ENCODE measurements at places on chromosomes 5 and 9. TPM values are rescaled to one million over a fixed set of nuclear protein-coding genes. Genes with fewer than 3 reads are reported as not detected.

DNA sequence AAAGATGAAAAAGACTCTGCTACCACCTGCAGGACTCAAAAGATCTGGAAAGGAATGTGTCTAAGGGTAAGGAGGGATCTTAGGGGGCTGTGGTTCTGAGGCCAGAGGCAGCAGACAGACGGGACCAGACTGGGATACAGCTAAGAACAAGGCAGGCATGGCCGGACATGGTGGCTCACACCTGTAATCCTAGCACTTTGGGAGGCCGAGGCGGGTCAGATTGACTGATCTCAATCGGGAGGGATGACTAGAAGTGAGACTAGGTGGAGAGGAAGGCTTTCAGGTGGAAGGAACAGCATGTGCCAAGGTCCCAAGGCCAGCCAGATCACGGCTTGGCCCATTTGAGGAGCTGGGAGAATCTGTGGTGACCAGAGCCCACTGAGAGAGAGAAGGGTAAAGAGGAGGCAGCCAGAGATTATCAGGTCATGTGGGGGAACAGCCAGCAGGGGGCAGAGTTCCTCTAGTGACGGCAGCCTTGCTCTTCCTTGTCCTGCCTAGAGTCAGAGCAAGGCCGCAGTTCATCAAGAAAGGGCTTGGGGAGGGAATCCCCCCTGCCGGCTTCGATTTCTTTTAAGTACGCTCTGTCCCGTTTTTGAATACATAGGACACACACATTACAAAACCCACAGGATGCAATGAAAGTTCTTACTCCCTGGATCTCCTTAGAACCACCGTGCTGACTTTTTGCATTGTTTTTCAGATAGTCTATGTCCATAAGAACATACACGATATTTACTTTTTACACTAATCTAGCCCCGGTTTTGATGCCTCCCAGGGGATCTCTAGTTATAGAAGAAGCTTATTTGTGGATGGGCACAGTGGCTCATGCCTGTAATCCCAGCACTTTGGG is 2.6 kb upstream of the OLFML2A start:
- no peak overlapping the region for H3K27ac ChIP-seq
- DNase-seq: peak; percentile 86
- H3K36me3 ChIP-seq: no peaks in the 10 kb centered on the region
- peaks cover 64% of the 10 kb centered on the region for H3K4me1 ChIP-seq
- H3K4me3 ChIP-seq: no peak overlapping the region

- H3K4me3 ChIP-seq: no peak overlapping the region
- H3K27me3 ChIP-seq: no peaks in the 10 kb centered on the region
- H3K36me3 ChIP-seq: no peaks in the 10 kb centered on the region
- H3K27ac ChIP-seq: peak overlapping the region; percentile 59
Measured at GRCh38 chr5:68253624-68254585, 38.3 kb downstream of the PIK3R1 start.

- H3K4me1 ChIP-seq: no peaks in the 10 kb centered on the region
- no peak for DNase-seq
- no peak overlapping the region for H3K4me3 ChIP-seq
- no peaks in the 10 kb centered on the region for H3K36me3 ChIP-seq
Measured at GRCh38 chr5:96838201-96839070, 30.7 kb upstream of the ERAP1 start.

GRCh38 chr5:133489632-133490031 is 122.7 kb downstream of the FSTL4 start:
- DNase-seq: no peak
- H3K27me3 ChIP-seq: no peaks in the 10 kb centered on the region
- no peak overlapping the region for H3K27ac ChIP-seq
- H3K4me3 ChIP-seq: no peak overlapping the region
- no peaks in the 10 kb centered on the region for H3K4me1 ChIP-seq

- peaks cover 6% of the 10 kb centered on the region for H3K4me1 ChIP-seq
- no peak overlapping the region for H3K4me3 ChIP-seq
- H3K27ac ChIP-seq: peak overlapping the region; percentile 70
- H3K36me3 ChIP-seq: no peaks in the 10 kb centered on the region
Measured at GRCh38 chr5:178312880-178313282, 80.3 kb upstream of the PHYKPL start.

DNA sequence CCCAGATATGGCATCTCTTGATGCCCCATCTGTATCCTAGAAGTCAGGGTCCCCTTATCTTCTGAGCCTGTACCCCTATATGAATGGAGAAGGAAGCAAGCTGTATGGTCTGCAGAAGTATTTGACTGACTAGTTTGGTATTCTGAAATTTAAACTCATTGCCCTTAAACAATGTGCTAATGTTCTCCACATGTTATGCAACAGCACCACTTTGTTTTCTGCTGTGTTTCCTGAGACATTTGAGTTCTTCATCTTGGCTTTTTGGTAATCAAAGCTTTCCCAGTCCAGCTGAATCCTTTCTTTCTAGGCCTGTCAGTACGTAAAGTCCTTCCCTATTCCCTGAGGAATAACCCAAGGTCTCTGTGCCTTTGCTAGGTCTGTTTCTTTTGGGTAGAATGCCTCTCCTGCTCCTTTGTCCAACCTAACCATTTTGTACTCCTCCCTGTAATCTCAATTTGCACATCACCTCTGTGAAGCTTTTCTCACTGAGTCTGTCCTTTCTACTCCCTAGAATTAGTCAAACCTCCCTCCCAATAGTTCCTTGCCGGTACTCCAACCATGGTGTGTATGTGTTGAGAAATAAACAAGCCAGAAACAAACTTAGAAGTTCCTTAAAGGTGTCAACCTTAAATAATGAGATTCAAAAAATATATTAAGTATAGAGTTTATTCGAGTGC is 72.1 kb upstream of the HSPB3 start:
- no peaks in the 10 kb centered on the region for H3K36me3 ChIP-seq
- H3K4me1 ChIP-seq: no peaks in the 10 kb centered on the region
- no peaks in the 10 kb centered on the region for H3K27me3 ChIP-seq
- no peak overlapping the region for H3K27ac ChIP-seq

DNA sequence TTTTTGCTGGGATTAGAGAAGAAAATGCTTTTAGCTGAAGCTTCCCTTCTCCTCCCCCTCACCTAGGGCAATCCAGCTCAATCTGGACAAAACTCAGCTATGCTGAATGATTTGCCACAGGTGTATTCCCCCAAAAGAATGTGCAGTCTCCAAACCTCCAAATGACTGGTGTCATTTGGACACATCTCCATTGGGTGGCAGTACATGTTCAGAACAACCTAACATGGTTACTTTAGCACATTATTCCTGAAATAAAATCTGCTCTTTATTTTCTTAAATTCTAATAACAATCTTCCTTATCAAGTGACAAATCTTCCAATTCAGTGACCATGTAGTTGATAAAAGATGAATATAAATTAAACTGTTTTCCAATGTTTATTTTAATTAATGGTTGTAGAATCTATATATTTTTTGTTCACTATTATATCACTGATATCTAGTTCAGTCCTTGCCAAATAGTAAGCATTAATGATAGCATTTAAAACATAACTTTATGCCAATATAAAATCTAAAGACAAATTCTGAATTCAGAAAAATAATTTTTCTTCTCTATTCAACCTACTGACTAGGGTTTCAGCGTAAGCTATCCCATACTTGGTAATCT is 61.3 kb upstream of the MOCS2 start:
- H3K4me3 ChIP-seq: no peak overlapping the region
- H3K36me3 ChIP-seq: no peaks in the 10 kb centered on the region
- no peak for DNase-seq
- H3K4me1 ChIP-seq: no peaks in the 10 kb centered on the region

- peaks cover 45% of the 10 kb centered on the region for H3K4me1 ChIP-seq
- no peaks in the 10 kb centered on the region for H3K27me3 ChIP-seq
- no peak for DNase-seq
- H3K27ac ChIP-seq: no peak overlapping the region
Measured at GRCh38 chr5:60540856-60541805, 158.8 kb downstream of the DEPDC1B start.

- DNase-seq: no peak
- H3K27ac ChIP-seq: no peak overlapping the region
- H3K27me3 ChIP-seq: no peaks in the 10 kb centered on the region
Measured at GRCh38 chr5:60195083-60195482, 301.6 kb upstream of the PDE4D start.

DNA sequence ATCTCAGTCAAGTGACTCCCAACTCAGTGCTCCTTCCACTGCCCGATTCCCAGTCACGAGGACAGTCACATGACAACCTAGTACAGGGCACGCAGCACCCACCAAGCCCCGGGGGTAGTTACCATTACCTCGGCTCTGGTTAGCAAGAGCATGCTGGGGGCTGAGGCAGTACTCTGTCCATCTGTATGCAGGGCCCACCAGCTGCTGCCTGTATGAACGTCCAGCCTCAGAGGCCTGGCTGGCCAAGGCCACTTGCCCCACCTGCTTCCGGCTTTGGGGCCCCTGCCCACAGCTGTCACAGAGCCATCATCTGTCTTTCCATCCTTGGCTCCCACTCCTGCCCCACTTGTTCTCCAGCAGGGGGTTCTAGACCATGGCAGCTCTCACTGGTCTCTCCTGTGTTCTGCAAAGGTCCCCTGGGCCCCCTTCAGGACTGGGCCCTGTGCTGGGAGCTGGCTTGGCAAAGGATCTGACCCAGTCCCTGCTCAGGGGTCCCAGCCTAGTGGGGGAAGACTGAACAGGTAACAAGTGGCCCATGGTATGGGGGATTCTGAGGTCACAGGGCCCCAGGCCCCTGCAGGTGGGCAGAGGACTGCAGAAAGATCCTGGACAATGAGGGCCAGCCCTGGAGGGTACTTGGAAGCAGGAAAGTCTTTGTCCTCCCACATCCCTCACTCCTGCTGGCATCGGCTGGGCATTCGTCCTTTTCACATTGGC is 3.3 kb downstream of the RPL35 start:
- peaks cover 30% of the 10 kb centered on the region for H3K4me1 ChIP-seq
- H3K27me3 ChIP-seq: no peaks in the 10 kb centered on the region
- peaks cover 49% of the 10 kb centered on the region for H3K36me3 ChIP-seq
- H3K27ac ChIP-seq: no peak overlapping the region
- DNase-seq: no peak
- no peak overlapping the region for H3K4me3 ChIP-seq

GRCh38 chr5:139131062-139131461 is 67.1 kb downstream of the SIL1 start:
- H3K27me3 ChIP-seq: no peaks in the 10 kb centered on the region
- peak overlapping the region; percentile 5 for H3K4me3 ChIP-seq
- H3K36me3 ChIP-seq: peaks cover 13% of the 10 kb centered on the region

GRCh38 chr9:37121881-37122280 is 1.5 kb downstream of the ZCCHC7 start:
- H3K4me1 ChIP-seq: peaks cover 29% of the 10 kb centered on the region
- H3K36me3 ChIP-seq: peaks cover 4% of the 10 kb centered on the region
- H3K27me3 ChIP-seq: no peaks in the 10 kb centered on the region
- H3K27ac ChIP-seq: no peak overlapping the region
- H3K4me3 ChIP-seq: no peak overlapping the region
- no peak for DNase-seq

GRCh38 chr9:137430723-137431415 is 7.7 kb downstream of the NOXA1 start:
- no peaks in the 10 kb centered on the region for H3K27me3 ChIP-seq
- no peak for DNase-seq
- H3K4me3 ChIP-seq: peak overlapping the region; percentile 11

DNA sequence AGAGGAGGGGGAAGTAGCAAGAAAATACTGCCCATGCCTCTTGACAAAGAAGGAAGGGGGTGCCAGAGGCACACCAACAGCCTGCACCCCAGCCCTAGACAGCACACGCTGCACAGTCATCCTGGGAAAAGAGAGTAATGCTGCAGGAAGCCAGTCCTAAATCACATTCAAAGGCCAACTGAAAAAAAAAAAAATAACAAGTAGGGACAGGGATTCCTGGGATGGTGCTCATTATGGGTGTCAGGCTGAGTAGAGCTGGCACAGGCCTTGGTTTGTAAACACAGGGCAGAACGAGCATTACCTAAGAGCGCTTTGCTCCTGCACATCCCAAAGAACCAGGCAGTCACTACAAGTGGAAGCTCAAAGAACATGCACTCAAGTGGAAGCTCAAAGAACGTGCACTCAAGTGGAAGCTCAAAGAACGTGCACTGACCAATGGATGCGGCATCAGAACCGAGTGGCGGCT is 7.8 kb downstream of the RAPGEF1 start:
- H3K27me3 ChIP-seq: no peaks in the 10 kb centered on the region
- no peaks in the 10 kb centered on the region for H3K36me3 ChIP-seq
- peaks cover 100% of the 10 kb centered on the region for H3K4me1 ChIP-seq
- H3K4me3 ChIP-seq: no peak overlapping the region
- peak overlapping the region; percentile 1 for H3K27ac ChIP-seq
- DNase-seq: no peak

GRCh38 chr9:125472926-125473701 is 211.5 kb downstream of the GAPVD1 start:
- H3K27ac ChIP-seq: peak overlapping the region; percentile 78
- peaks cover 60% of the 10 kb centered on the region for H3K4me1 ChIP-seq
- no peak for DNase-seq
- H3K27me3 ChIP-seq: no peaks in the 10 kb centered on the region
- H3K36me3 ChIP-seq: peaks cover 19% of the 10 kb centered on the region
- H3K4me3 ChIP-seq: no peak overlapping the region

DNA sequence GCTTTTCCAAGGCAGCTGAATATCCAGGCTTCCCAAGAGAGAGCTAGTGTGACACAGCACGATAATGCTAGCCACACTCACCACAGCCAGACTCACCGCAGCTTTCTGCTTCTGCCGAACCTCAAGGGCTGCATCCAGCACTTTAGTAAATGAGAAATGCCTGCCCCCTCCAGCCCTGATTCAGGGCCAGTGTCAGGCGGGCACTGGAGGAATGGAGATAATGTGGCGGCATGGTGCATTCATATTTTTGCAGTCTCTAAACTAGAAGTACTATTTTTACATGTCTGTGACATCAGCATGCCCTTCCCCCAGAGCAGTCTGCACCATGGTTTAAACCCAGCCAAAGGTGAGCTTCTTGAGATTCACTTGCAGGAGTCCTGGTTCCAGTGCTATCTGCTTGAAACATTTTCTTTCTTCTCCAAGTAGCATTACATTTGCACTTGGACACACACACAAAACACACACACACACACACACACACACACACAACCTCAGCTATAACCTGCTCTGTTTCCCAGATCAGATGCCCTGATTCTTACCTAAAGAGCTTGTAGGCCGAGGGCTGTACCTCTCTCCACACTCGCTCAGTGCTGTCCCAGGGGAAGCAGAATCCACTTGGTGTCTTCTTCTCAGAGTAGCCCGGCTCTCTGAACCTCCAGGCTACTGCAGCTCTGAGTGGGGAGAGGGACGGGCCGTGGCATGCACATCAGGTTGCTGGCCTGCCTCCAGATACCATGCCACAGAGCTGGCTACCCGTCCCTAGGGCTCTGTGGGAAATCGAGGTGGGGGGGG is at the start of gene FGF1:
TSS of gene FGF1 (minus strand) at position 673 of the 792 bp plus-strand sequence. CDS start 71,963 bp downstream, outside the sequence.
- H3K4me1 ChIP-seq: peaks cover 5% of the 10 kb centered on the region
- H3K27ac ChIP-seq: no peak within 1 kb of the TSS
- H3K36me3 ChIP-seq: no peaks in the 10 kb centered on the region
- H3K27me3 ChIP-seq: no peaks in the 10 kb centered on the region

- H3K27me3 ChIP-seq: no peaks in the 10 kb centered on the region
- H3K4me3 ChIP-seq: no peak overlapping the region
- DNase-seq: no peak
- H3K27ac ChIP-seq: no peak overlapping the region
Measured at GRCh38 chr5:64149268-64149667, 16.4 kb upstream of the RNF180 start.

FOXB2 gene
- not detected for total RNA-seq

FAM153A gene
- not detected for total RNA-seq

MAP1B gene
- total RNA-seq: 10.4 TPM

FOXD4L3 gene
- not detected for total RNA-seq

IFNA2 gene
- not detected for total RNA-seq

IL7R gene
- total RNA-seq: 2.3 TPM

NR3C1 gene
- total RNA-seq: 6.4 TPM

REEP2 gene
- total RNA-seq: not detected

KCTD16 gene
- total RNA-seq: 1.8 TPM

SERINC5 gene
- total RNA-seq: 49.2 TPM

SH3TC2 gene
- 0.29 TPM for total RNA-seq

CBY3 gene
- not detected for total RNA-seq

MOCS2 gene
- 26.2 TPM for total RNA-seq

Data from stomach (tissue), 19 donors.